ENCODE measurements at places on chromosomes 7 and 10.

GRCh38 chr10:34861293-34862021 is 46.4 kb upstream of the PARD3 start:
- no peak for DNase-seq

DNA sequence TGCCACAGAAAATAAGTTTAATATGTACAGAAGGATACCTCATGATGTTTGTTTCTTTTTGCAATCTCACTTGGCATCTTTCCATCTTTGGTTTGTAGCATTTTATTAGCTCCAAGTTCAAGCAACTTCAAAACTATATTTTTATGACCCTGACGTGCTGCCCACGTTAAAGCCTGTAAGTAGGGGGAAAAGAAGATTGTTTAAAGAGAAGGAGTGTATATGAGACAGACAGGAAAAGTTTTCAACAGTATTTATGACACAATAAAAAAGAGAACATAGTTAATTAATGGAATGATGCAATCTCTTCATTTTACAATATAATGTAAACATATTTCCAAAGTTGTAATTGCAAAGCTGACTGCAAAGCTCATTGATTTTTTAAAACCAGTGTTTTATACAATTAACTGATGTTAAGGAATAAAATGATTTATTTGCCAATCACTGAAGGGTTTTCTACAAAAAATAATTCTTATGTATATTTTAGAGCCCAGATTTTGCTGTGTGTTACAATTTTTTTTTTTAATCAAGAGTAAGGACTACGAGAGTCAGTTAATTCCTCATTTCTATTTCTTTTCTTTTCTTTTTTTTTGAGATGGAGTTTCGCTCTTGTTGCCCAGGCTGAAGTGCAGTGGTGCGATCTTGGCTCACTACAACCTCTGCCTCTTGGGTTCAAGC is 42.5 kb downstream of the ASZ1 start:
- no peak for DNase-seq

DNA sequence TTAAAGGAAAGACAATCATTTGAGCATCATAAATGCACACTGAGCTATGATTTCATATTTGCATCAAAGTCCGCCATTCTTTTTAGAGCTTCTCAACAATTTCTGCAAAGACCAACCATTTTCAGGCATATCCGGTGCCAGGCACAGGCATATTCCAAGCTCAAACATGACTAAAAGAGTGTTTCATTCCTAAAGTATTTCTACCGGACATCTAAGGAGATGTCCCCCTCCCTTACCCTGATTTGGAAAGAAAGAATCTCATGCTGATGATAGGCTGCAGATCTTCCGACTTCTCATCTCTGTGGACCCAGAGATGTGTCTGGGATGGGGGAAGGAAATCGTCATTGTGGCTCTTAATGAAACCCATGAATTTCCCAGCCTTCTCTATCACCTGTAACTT is 600.5 kb upstream of the MGMT start:
- no peak for DNase-seq

- DNase-seq: no peak
These were observed 65.7 kb upstream of the PARD3 start for GRCh38 chr10:34880817-34881216.

GRCh38 chr7:125098377-125098970 is 168.8 kb upstream of the POT1 start:
- DNase-seq: no peak

DNA sequence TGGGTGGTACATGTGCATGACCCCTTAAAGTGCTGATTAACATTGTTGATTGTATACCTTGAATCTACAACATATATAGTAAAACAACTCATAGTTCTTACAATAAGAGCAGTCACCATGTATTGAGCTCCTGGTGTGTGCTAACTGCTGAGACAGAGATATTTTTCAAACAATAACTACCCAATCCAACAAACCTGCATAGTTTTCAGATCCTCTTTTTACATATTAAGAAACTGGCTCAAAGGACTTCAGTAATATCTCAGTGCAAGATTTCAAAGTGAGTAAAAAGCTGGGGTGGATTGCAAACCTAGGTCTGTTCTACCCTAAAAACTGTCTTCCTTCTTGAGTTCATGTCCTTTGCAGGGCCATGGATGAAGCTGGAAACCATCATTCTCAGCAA is 272.2 kb downstream of the SNX13 start:
- no peak for DNase-seq

GRCh38 chr10:117318909-117319308 is 56.3 kb downstream of the PDZD8 start:
- DNase-seq: no peak

GRCh38 chr10:85284778-85285770 is 956.7 kb downstream of the CCSER2 start:
- DNase-seq: no peak

GRCh38 chr7:98668255-98668654 is 51.2 kb downstream of the NPTX2 start:
- DNase-seq: no peak

- DNase-seq: no peak
These were observed 72.3 kb upstream of the ACBD5 start for GRCh38 chr10:27312854-27313253.

DNA sequence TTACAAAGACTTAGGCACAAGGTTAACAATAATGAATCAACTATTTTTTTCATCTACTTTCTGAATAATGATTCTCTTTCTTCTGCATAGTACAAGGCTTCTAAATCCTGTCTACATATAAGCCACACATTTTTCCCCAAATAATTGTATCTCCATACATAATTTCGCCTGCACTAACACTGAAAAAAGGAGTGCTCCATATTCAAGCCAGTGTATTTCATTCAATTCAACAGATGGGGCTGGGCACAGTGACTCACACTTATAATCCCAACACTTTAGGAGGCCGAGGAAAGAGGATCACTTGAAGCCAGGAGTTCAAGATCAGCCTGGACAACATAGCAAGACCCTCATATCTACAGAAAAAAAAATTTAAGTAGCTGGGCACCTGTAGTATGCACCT is 86.0 kb upstream of the ZNF800 start:
- DNase-seq: no peak

DNA sequence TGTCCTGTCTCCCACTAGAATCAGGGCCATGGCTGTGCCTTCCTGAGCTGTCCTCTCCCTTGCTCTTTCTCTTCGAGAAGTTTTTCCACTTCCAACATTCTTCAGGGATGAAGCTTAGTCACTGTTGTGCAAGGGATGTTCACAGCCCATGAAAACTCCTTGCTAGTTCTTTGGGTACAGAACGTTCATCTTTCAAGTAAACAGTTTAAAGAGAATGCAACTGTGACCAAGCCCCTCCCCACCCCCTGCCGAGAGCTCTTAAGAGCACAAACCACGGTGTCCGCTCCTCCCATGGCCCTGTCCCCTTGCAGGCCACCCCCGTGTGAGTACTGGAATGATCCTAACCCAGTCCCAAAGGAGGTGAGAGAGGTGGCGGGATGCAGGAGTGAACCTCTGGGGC is 161.1 kb upstream of the RHEB start:
- no peak for DNase-seq

- no peak for DNase-seq
These were observed 8.3 kb downstream of the IQCE start for GRCh38 chr7:2566890-2567678.

- DNase-seq: no peak
These were observed 340.6 kb downstream of the TFEC start for GRCh38 chr7:115689941-115690340.

DNA sequence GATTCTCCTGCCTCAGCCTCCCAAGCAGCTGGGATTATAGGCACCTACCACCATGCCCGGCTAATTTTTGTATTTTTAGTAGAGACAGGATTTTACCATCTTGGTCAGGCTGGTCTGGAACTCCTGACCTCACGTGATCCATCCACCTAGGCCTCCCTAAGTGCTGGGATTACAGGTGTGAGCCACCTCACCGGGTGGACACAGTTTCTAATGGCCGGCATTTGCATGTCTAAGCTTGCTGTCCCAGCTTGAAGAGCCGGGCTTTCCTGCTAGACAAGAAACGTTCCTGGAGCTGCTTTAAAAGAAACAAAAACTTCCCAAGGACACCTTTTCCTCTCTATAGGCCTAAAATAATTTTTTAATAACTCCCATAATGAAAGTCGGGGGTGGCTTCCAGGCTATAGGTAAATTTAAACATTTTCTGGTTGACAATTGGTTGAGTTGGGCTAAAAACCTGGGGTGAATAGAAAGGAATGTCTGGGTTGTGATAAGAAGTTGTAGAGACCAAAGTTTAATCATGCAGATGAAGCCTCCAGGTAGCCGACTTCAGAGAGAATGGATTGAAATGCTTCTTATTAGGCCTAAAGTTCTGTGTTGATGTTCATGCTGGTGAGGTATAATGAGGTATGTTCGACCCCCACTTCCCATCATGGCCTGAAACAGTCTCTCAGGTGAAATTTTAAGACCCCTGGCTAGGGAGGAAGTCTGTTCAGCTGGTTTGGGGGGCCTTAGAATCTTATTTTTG is 8.8 kb downstream of the ACADSB start:
- no peak for DNase-seq

DNA sequence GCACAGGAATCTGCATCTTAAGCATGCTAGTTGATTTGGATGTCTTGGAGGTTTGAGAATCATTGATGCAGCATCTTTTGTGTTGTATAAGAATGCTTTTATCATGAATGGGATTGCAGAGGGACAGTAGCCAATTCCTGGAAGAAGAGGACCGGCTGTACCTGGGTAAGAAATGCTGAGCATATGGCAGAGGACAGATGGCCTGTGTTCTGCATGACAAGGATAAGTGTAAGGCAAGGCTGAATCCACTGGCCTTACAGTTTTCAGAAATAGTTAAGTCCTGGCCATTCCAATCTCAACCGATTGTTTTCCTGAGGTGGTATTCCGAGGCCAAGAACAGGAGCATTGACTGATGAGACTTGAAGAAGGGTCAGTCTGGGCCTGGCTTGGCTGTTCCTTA is 24.4 kb upstream of the KBTBD2 start:
- DNase-seq: no peak

GRCh38 chr10:68086910-68087684 is 12.0 kb upstream of the HERC4 start:
- DNase-seq: no peak

GRCh38 chr10:127069436-127069835 is 127.0 kb downstream of the INSYN2A start:
- DNase-seq: no peak

DNA sequence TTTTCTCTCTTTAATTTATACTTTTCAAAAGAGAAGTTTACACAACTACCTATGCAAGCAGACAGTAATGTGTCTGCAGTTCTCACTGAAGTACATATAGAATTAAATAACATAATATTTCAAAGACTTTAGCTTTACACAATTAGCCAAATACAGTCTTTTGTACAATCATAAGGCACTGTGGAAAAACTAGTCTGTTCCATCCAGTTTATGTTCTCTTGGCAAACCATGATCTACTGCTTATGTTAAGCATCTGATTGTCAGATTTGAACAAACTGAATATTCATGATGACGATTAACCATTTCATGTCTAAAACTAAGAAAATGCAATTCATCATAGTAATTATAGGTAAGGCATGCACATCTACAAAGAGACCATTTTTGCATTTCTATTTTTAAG is 842 bp downstream of the SEMA3A start:
- DNase-seq: no peak

DNA sequence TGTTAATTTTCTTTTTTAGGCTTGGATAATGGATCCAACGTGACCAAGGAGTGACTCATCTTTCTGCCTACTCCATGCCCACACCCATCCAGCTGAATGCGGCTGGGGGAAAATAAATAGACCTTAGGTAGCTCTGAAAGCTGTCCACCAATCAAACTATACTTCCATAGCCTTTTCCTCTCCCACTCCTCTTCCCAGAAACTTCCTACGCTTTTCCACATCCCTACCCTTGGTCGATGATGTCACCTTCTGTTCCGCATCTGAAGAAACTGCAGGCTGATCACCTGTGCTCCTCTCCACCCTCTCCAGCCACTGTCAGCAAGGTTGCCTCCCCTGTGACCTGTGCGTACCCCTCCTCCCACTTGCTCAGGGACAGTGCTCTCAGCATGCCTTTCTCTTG is 359.8 kb upstream of the KLF6 start:
- DNase-seq: no peak

- DNase-seq: no peak
These were observed 139.4 kb downstream of the KCND2 start for GRCh38 chr7:120412139-120413050.

- DNase-seq: no peak
These were observed 7.8 kb upstream of the ABHD11 start for GRCh38 chr7:73746378-73746777.

- DNase-seq: no peak
These were observed 137.3 kb upstream of the AGR3 start for GRCh38 chr7:17019106-17019505.

Data from non-pigmented ciliary epithelial cell (primary cell).